ENCODE measurements at places on chromosomes 5 and 9. TPM values are rescaled to one million over a fixed set of nuclear protein-coding genes. Genes with fewer than 3 reads are reported as not detected.
A peak's percentile ranks its signal among the peaks of the same experiment; 100 is the strongest.

The SLC6A19 gene
- not detected for total RNA-seq

The STPG3 gene
- total RNA-seq, result not detected

The UGCG gene
- 250 TPM for total RNA-seq

The ANKRD34B gene
- 0.06 TPM for total RNA-seq

The PLPP7 gene
- total RNA-seq, result 5.4 TPM

The ANKRD18A gene
- total RNA-seq, result 1.1 TPM

DNA sequence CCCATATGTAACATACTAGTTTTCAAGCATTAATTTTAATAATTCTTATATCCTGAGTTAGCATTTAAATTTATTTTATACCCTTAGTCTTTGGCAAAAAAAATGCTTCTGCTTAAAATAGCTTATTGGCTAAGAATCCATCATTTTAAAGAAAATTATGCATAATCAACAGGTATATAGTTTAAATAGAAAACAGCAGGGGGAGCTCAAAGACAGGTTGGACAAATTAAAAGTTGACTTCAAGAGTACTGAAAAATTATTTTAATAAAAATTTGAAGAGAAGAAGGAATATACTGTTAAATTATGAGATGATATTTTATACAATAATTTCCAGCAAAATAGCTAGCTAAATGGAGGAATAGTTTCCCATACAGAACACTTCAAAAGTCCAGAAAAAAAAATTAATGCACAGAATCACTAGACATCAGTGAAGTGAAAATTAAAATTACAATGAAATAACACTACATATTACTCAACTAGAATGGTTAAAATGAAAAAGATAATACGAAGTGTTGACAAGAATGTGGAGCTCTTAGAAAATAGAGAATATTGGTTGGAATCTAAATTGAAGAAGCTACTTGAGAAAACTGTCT, 387.1 kb downstream of the PDE4D start:
- no peak for DNase-seq

DNA sequence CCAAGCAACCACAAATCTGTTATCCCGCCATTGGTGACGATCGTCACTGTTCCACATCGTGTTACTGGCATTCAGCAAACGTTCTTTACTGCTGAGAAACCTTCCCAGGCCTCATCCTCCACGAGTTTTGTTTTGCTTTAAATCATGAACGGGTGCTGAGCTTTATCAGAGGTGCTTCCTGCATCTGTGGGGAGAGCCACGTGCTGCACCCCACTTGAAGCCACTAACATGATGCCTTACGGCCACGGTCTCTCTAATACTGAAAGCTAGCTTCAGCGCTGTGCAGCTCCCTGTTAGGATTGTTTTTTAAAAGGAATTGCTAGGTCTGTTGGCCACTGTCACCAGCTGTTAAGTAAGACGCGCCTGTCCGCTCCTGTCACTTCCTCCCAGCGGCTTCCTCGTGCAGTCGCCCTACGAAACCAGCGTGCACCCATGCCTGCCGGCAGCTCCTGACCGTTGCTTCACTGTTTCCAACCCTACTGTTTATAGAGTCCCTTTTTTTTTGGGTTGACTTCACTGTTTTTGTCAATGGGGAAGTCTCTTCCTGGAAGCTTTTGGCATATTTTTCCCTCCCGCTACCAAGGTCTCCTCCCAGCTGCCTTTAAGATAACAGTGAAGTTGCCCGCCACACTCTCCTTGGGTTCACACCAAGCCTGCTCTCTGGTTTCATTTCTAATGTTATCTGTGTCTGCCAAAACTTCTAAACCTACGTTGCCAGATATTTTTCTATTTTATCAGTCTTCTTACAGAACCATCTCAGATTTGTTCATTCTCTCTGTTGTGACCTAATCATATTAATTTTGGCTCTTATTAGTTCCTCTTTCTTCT, 20.3 kb downstream of the LPCAT1 start:
- no peak for DNase-seq

DNA sequence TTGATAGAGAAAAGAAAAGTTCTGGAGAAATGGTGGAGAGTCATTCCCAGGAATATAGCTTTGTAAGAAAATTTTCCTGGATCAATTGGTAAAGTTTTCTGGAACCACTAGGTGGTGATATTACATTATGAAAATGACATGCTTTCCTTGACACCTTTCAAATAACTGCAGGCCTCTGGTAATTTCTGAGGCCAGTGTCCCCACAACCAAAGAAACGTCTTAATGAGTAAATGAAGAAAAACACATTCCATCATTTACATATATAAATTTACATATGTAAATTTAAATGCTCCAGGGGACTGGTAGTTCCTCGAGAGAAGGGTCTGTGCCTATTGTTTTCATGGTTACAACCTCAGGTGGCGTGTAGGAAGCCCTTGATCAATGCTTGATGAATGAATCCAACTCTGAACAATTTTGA, 17.2 kb upstream of the RGS3 start:
- DNase-seq, result peak; percentile 34

GRCh38 chr5:39947657-39948056, 522.9 kb upstream of the DAB2 start:
- peak; percentile 5 for DNase-seq

DNA sequence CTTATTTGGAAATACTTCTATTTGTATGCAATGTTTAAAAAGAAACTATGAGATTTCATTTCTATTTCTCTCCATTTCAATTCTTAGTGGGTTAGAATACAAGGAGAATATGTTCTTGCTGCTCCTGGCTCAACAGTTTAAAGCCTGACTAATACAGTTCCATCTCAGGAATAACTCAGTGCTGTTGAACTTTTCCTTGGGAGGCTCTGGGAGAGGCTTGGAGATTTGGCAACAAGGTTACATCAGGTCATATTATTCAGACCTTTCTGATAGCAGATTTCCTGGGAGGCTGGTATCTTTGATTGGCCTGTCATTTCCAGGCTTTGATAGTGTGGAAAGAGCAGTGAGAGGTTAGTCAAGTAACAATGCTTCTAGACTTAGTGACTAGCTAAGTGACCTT, 481.7 kb upstream of the KLF4 start:
- no peak for DNase-seq

GRCh38 chr5:133123297-133123696, 71.5 kb downstream of the HSPA4 start:
- DNase-seq, result no peak

DNA sequence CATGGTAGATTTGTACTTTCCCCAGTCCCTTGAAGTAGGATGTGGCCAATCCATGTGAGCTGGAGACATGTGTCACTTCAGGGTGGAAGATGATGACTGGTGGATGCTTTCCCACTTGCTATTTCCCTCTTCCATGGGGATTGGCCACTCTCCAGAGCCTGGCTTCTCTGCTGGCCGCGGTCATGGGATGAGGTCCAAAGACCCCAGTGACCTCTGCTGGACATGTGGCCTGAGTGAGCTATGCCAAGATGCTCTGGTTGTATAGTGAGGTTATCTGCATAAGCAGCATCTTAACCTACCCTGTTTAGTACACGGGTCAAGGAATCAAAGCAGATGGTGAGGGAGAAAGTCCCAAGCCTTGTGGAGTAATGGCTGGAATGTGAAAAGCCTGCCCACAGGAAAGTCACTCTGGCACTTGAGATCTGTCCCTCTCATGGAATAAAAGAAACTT, 47.1 kb downstream of the SH3PXD2B start:
- DNase-seq, result no peak

DNA sequence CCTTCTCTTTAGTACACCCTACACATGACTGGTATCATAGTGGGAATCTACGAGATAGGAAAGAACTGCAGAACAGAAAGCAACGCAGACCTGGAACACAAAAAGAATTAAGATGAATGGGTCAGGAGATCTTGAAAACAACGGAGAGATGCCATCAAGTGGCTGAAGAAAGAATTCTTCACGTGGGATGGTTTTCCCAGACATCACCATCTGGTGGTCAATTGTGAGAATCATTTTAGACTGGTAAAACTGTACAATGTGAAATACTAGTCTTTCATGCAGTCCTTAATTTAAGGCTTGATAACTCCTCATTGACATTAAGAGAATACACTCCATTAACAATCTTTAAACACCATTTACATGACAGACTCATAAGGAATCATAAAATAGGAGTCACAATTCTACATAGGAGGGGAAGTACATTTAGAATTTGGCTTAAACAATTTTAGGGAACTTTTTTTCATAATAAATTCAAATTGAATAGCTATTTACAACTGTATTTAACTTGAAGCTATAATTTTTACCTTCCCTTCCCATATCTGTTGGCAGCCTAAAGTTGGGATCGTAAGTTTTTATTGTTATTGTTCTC, 128.4 kb upstream of the TRPM3 start:
- DNase-seq, result peak; percentile 37

GRCh38 chr5:6434731-6435130, 13.9 kb upstream of the UBE2QL1 start:
- DNase-seq, result no peak
